AG09309 (cell line): ENCODE measurements at places on chromosomes 5 and 9.

- DNase-seq = no peak
These were observed 2.9 kb upstream of the MACIR start for GRCh38 chr5:103255691-103256090.

- no peak for DNase-seq
These were observed 698 bp upstream of the TGFBI start for GRCh38 chr5:136028090-136028489.

DNA sequence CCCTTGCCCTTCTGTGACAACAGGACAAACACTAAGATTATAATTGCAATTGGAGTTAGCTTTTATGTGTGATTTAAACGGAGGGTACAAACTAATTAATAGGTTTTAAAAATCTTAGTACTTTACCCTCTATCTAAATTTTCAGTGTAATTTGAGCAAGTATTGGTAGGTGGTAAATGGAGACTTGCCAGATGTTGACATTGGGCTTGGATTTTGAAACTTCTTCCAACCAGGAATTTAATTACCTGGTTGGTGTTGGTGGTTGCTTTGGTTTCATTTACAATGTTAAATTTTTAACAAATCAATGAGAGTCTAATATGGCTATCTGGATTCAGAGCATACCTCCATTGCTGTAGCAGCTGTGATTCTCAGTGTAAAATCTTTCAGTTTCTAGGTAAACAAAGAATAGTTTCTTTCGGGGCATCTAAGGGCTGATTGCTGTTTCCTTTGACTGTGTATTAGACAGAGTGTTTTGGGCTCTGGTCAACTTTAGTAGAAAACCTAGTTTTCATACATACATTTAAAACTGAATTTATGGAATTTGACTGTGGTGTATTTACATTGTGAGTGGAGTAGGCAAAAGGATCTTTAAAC is 1.9 kb downstream of the DAPK1 start:
- DNase-seq = no peak

- no peak for DNase-seq
These were observed 5.5 kb downstream of the SNAPC4 start for GRCh38 chr9:136394312-136395019.

- DNase-seq = no peak
These were observed 96.8 kb downstream of the ALDH1A1 start for GRCh38 chr9:72855890-72856523.

DNA sequence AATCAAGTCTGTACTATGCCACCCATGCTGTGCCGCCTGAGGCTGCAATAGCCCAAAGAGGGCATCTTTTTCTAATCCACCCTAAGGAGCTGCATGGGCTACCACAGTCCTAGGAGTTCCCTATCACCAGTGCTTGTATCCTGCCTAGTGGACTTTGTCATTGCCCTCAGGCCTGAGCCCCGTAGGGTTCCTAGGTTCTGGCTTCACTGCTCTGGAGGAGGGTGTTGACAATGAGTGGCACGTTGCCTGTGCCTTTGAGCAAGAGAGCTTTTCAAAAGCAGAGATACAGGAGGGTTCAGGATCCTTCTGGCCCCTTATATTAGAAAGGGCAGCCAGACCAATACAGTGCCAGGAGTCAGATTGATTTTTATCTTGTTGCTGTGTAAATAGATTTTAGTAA is 93.0 kb downstream of the PRDM6 start:
- DNase-seq = no peak

- DNase-seq = no peak
These were observed 26.2 kb downstream of the ORM2 start for GRCh38 chr9:114355821-114356220.

GRCh38 chr9:22036866-22037626 is 27.9 kb upstream of the CDKN2B start:
- DNase-seq = no peak

DNA sequence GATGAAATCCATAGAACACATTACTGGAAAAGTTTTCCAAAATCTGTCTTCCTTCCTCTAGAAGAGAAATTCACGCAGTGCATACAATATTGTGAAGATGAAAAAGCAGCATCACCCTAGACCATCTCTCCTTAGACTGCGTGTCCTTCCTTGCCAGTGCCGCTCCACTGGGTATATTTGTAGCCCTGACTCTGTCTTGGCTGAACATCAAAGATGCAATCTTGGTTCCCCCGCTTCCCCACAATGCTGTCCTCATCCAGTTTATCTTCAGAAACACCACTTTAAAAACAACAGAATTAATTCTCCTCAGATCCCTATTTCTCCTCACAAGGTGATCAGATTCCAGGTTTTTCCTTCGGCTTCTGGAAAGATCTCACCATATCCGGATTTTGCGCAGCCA is 53.9 kb downstream of the ROR2 start:
- no peak for DNase-seq

GRCh38 chr5:133114933-133115310 is 63.1 kb downstream of the HSPA4 start:
- DNase-seq = no peak

DNA sequence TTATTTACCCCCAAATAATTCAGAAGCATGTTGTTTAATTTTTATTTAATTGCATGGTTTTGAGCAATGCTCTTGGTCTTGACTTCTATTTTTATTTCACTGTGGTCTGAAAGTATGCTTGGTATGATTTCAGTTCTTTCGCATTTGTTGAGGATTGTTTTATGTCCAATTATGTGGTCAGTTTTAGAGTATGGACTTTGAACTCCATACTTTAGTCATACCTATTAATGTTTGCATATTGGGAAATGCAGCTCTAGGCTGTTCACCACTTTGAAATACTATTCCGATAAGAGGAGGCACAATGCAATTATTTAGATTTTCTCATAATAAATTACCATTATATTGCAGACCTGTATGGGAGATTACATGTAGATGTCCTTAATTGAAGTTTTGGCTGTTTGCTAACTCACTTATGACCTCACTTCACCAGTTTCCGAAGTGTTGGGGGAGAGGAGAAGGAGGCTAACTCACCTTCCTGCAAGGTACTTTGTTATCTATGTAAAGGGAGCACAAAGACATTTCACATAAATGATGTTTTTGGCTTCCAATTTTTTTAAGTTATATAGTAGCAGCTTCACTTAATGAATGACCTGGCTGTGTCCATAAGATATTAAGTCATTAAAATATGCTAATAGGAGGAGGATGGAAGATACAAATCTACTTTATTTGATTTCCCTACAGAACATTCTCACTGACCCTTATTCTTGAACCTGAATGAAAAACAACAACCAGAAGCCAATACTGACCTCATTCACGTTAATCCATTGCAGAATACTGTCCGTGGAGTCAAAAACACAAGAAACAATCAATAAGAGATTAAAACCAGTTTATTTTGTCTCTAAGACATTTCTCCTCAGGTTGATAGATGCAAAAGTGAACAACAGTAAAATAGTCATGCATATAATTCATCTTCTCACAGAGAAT is 970.3 kb upstream of the ARRDC3 start:
- peak; percentile 86 for DNase-seq

- no peak for DNase-seq
These were observed 34.5 kb upstream of the GABRP start for GRCh38 chr5:170748951-170749471.

DNA sequence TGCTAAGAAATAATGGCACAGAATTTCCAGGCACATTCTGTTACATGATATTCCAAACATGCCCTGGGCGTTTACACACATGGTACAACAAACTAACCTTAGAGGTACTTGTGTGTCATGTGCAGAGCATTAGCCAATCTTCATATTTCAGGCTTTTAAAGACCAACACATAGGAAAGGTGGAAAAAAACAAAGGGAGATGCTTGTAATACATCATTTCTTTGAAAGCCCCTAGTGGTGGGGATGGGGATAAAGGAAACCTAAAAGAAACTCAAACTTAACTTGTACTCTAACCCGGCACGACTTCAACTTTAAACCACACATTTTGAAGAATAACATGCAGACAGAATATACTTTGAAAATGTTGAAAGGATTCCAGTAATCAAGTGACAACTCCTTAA is 133.6 kb downstream of the PTPRD start:
- no peak for DNase-seq

- DNase-seq = no peak
These were observed 47.4 kb upstream of the MEF2C start for GRCh38 chr5:88930335-88930734.

DNA sequence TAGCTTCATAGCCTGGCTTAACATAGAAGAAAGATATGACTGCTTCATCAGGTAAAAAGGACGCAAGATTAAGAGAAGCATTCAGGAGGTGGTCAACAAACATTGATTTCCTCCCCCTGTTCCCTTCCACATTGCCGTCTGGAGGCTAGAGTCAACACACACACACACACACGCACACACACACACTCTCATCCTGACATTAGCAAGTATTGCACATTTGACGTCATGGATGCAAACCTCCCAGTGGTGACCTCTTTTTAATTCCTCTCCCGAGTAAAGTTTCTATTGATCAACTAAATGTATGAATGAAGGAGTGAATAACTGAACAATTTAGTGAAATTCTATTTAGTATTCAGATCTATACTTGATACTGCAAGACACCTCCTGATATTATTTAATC is 332.8 kb downstream of the ELAVL2 start:
- DNase-seq = no peak

- no peak for DNase-seq
These were observed 670 bp upstream of the PURA start for GRCh38 chr5:140113180-140113698.

GRCh38 chr5:124408738-124409453 is 337.5 kb downstream of the ZNF608 start:
- no peak for DNase-seq

DNA sequence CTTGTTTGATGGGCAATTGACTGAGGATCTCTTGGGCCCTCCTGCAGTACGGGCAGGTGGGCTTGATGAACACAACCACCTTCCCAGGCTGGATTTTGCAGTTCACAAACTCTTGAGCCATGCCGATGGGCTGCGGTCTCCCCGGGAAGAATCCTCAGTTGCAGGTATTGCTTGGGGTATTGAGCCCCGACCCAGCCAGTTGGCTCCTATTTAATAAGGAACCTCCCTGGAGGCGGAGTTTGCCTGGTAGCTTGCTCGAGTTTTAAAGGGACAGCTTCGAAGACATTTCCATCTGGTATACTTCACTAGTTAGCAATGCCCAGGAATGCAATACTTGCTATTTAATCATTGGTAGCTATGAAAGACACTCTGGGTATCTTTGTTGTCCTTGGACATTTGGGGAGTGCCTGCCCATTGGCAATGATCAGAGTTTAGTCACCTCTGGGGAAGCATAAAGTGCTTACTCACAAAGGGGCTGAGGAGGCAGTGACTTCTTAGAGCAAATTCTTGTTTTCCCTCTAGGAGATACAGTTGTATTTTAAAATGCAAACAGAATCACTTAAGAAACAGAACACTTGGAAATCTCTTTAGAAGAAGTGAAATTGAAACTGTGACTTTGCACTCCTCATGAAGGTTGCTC is at the start of gene GLRX:
TSS of gene GLRX (minus strand) at position 185 of the 640 bp plus-strand sequence. CDS start at position 121, 64 bp downstream.
- peak; percentile 89 for DNase-seq

- no peak for DNase-seq
These were observed 40.6 kb upstream of the N4BP3 start for GRCh38 chr5:178072749-178073148.

GRCh38 chr9:99357575-99357974 is 135.5 kb downstream of the SEC61B start:
- no peak for DNase-seq

GRCh38 chr9:127974769-127975261 is 6.0 kb downstream of the EEIG1 start:
- DNase-seq = no peak

GRCh38 chr5:137304226-137304874 is 194.8 kb downstream of the SPOCK1 start:
- DNase-seq = no peak

DNA sequence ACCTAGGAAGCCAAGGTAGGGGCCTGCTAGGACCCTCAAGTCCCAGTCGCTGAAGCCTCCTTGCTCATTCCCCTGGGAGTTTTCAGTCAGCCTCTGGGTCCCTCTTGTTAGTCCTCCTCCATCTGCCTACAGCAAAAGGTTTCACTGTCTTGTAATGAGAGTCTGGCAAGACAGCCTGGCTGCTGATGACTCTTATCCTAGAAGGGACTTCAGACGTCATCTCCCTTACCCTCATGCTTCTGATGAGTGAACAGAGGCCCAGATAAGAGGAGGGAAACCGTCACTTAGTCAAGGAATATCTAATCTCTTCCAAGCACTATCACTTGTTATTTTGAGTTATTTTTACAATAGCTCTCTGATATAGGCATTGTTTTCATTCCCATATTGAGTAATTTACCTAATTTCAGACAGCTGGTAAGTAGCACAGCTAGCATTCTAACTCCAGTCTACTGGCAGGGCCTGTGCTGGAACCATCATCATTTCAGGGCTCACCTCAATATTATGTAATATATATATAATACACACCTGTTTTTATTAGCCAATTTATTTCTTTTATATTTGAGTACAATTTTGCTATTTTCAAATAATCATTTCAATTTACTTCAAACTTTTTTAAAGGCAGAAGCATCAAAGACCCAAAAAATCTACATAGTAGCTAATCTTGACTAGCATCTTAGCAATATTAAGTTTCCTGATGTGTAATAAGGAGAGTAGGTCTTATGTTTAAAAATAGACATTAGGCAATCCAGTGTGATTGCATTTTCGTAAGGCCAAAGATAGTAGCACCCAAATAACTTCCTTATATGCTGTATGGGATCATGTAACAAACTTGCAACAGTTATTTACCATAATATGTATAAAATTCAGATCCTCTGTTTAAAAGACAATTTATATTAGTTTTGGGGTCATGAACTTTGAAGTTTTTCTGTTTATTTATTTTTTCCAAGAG is 7.9 kb downstream of the CMYA5 start:
- peak; percentile 20 for DNase-seq

DNA sequence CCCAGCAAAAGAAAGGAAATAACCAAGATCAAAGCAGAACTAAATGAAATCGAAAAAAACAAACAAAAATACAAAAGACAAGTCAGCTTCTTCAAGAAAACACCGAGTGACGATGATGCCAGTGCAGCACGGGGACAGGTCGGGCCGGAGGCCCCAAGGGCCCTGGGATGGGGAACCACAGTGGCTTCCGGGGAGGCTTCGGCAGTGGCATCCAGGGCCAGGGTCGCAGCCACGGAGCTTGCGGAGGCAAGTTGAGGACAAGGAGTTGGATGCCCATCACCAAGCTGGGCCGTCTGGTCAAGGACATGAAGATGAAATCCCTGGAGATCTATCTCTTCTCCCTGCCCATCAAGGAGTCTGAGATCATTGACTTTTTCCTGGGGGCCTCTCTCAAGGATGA is 53.2 kb upstream of the WDR41 start:
- no peak for DNase-seq

- DNase-seq = peak; percentile 85
These were observed 155.8 kb downstream of the DRD1 start for GRCh38 chr5:175288048-175288621.

GRCh38 chr5:178699681-178700253 is 30.7 kb downstream of the ZNF354A start:
- no peak for DNase-seq

GRCh38 chr5:83025690-83026478 is 51.3 kb downstream of the TMEM167A start:
- DNase-seq = no peak

- DNase-seq = no peak
These were observed 70.2 kb downstream of the BASP1 start for GRCh38 chr5:17287501-17288155.

DNA sequence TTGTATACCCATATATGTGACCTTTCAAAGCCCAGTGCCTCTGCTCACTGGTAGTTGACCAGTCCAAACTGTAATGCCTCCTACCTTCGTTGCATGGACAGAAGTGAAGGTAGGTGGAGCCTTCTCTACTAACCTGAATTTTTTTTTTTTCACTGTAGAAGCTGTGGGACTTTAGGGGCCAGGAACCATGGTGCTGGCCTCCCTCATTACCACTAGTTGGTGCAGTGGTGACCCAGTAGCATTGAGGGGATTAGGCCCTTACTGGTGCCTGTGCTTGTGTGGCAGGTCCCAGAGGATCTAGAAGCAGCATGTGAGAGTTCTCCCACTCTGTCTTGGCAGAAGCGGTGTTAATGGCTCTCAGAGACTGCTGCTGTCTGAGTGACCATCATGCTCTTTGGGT is 2.3 kb downstream of the RALGPS1 start:
- no peak for DNase-seq
